ENCODE measurements at places on chromosomes 6 and 20.

GRCh38 chr20:61623451-61623850, 371.4 kb downstream of the CDH4 start:
- DNase-seq: no peak

DNA sequence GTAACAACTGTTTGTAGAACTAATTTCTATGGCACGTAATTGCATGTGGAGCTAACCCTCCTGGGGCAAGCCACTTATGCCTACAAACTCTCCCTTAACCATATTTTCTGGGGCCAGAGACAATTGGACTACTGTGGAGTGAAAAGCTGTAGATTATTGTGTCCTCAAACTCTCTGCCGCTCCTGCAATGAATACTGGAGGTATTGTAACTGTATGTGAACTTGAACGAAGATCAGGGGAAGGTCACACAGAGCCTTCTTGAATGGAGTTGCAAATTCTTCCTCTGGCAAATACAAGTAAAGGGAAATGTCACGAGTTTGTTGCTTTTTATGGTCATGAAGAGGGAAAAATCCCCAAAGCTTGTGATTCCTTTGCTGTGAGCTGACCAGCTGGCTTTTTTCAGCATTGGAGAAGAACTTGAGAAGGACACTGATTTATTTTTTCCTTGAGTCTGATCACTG, 18.2 kb downstream of the AKAP12 start:
- no peak for DNase-seq

- DNase-seq: no peak
These were observed 346.8 kb upstream of the POU3F2 start for GRCh38 chr6:98487612-98488011.

DNA sequence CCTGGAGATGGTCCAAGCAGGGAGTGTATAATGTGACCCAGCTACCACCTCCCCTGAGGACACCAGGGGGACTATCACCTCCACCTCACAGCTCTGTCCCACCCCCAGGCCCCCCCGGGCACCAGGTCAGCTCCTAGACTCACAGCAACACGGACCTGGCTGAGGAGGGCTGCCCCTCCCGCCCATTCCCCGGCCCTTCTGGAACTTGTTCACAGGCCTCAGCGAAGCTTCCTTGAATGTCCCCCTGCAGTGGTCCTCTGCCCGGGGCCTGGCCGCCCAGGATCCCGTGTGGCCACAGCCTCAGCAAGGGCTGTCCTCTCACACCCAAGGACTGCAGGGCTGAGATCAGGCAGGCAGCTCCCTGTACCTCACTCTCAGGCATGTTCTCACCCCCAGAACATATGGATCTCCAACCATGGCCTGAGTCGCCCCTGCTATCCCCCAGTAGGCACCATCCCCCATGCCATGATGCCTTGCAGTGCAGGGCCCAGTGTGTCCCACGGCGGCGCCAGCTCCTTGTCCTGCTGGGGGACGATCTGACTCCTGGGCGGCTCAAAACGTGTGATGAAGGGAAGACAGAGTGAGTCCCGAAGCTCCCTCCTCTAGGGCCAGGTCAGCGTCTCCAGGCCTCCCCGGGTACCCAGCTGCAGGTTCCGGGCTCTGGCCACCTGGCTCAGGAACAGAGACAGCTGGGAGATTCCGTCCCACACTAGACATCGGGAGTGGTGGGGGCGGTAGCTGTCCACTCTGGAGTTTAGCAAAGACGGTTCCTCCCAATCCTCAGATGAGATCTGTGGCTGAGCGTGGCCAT, 158.4 kb downstream of the TAF4 start:
- no peak for DNase-seq

GRCh38 chr20:16520154-16520553, 53.1 kb downstream of the KIF16B start:
- no peak for DNase-seq

DNA sequence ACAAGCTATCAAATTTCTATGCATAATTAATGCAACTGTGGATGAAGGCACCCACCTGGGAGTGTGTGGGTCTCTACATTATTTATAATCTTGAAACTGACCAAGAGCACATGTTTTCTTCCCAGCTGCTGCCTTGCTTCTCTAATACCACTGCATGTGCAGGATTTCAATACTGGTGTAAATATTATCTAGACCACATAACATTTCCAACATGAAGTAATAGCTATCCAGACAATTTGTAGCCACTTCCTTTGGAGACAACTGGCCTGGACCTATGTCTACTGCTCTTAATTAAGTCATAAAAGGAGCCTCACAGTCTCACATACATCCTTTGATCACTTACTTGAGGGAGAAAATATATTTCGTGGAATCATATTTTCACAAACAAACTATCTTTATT, 180.7 kb downstream of the HIVEP2 start:
- DNase-seq: no peak

DNA sequence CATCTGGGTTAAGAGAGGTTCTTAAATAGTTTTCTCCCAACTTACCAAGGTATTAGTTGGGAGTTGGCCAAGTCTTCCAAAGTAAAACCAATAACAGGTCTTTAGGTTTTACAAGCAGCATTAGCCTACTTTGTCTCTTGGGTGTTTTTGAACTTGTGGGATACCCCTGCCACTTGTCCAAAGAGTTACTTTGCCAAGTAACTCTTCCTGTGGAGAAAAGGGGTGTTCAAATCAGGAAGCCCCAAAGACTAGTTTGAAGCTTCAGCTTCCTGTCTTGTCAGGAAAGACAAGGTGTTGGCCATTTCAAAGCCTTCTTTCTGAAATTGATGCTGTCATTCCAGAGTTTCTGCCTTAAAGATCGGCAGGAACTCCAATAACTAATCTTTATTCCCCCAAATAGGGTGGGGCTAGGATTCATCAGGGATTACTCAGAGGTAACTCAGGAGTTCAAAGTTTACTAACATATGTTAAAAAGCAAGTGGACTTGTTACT, 822 bp downstream of the RAB22A start:
- DNase-seq: no peak

All from ovary (tissue), 10 donors.